Lower lobe of right lung (tissue), 2 donors: ENCODE measurements at places on chromosomes 5 and 9.

DNA sequence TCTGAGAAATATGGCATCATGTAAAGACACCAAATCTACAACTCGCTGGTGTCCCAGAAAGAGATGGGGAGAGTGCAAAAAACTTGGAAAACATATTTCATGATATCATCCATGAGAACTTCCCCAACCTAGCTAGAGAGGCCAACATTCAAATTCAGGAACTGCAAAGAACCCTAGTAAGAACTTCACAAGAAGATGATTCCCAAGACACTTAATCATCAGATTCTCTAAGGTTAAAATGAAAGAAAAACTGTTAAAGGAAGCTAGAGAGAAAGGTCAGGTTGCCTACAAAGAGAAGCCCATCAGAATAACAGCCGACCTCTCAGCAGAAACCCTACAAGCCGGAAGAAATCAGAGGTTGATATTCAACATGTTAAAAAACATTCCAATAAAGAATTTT, 95.5 kb upstream of the PRLR start:
- no peak overlapping the region for H3K4me3 ChIP-seq
- no peak overlapping the region for H3K27ac ChIP-seq
- H3K36me3 ChIP-seq: no peaks in the 10 kb centered on the region

GRCh38 chr9:131805803-131806202, 65.9 kb upstream of the RAPGEF1 start:
- no peaks in the 10 kb centered on the region for H3K4me1 ChIP-seq
- H3K4me3 ChIP-seq: no peak overlapping the region
- H3K27me3 ChIP-seq: peaks cover 23% of the 10 kb centered on the region
- H3K36me3 ChIP-seq: no peaks in the 10 kb centered on the region
- H3K27ac ChIP-seq: no peak overlapping the region
- DNase-seq: no peak

- DNase-seq: peak; percentile 71
- H3K36me3 ChIP-seq: peaks cover 10% of the 10 kb centered on the region
- H3K4me3 ChIP-seq: no peak overlapping the region
- H3K4me1 ChIP-seq: peaks cover 35% of the 10 kb centered on the region
- peak overlapping the region; percentile 66 for H3K27ac ChIP-seq
Observed at GRCh38 chr5:16736158-16736995, 119.6 kb upstream of the RETREG1 start.

DNA sequence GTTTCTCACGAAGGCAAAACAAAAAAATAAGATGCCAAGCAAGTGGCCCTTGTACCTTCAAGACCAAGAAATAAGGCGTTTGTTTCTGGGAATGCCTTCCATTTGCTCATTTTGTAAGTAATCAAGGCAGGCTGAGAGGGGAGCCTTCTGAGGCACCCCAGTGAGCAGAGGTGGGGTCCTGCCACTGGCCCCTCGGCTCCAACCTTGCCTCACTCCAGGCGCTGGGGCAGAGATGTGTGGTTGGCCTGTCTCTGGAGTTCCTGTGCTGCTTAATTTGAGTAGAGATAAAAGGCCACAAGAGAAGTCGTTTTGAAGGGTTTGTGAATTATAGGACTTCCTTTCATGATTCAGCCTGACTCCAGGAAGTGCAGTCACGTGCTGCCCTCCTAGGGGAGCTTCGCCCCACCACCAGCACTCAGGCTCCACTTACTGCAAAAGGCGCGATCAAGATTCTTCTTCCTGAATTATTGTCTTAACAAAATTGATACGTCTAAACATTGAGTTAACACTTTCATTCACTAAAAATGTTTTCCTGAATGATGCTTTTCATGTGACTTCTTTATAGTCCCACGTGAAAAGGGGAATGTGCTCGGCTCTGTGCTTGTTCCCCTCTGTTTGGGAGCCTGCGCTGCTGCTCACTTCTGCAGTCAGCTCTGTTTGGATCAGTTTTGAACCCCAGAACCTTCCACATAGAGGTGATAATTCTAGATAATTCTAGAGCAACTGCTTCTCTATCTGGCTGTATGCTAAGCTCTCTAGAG, 13.7 kb downstream of the SYK start:
- H3K27ac ChIP-seq: peak overlapping the region; percentile 28
- DNase-seq: peak; percentile 58
- peaks cover 17% of the 10 kb centered on the region for H3K4me1 ChIP-seq
- H3K4me3 ChIP-seq: no peak overlapping the region

DNA sequence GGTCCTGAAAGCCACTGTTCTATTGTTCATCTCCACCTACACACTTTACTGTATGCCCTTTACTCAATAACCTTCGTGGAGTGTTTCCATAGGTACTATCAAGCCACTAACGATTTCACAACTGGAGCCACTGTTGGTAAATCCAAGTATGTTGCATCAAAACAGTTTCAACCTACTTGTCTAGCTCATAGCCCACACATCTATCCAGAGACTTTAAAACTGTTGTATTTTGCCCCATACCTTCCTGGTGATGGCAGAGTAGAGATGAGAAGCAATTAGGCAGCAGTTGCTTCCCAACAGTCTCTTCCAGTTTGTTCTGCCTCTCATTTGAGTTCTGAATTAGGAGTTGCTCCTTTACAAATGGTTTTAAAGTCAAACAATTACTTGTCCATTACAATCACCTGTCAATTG, 607 bp downstream of the FAXDC2 start:
- H3K4me1 ChIP-seq: peaks cover 50% of the 10 kb centered on the region
- H3K4me3 ChIP-seq: peak overlapping the region; percentile 72
- no peaks in the 10 kb centered on the region for H3K36me3 ChIP-seq
- H3K27ac ChIP-seq: peak overlapping the region; percentile 82
- no peak for DNase-seq

GRCh38 chr5:31845361-31845760, 206.4 kb downstream of the PDZD2 start:
- no peaks in the 10 kb centered on the region for H3K4me1 ChIP-seq
- H3K4me3 ChIP-seq: no peak overlapping the region
- no peaks in the 10 kb centered on the region for H3K27me3 ChIP-seq
- H3K36me3 ChIP-seq: no peaks in the 10 kb centered on the region
- no peak for DNase-seq

DNA sequence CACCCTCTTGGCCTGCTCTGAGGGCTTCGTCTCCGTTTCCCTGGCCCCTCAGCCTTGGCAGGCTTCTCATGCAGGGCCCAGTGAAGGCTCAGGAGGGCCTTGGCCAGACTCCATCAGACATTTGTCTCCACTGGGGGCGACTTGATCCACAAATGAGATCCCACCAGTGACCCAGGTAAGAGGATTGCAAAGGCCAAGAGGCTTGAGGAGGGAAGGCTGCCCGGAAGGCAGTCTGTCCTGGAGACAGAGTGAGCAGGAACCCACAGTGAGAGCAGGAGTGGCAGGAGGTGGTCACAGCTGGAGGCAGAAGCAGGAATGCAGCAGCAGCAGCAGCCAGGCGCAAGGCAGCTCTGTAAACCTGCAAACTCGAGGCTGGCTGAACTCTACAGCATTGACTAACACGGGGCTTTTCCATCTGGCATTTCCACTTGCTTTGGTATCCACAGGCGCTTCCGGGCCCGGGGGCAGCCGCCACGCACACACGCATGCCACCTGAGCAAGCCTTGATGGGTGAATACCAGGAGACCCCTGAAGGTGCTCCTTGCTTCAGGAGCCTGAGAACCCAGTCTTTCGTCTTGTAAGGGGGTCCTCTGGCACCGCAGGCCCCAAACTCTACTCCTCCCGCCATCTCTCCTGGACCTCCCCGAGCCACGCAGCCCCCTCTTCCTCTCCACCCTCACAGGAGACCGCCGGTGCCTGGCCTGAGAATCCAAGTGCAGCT, 14.7 kb downstream of the MGAT1 start:
- no peak overlapping the region for H3K4me3 ChIP-seq
- no peak for DNase-seq
- H3K4me1 ChIP-seq: peaks cover 44% of the 10 kb centered on the region
- H3K27me3 ChIP-seq: no peaks in the 10 kb centered on the region
- peaks cover 53% of the 10 kb centered on the region for H3K36me3 ChIP-seq

- no peak overlapping the region for H3K27ac ChIP-seq
- no peaks in the 10 kb centered on the region for H3K36me3 ChIP-seq
- no peak overlapping the region for H3K4me3 ChIP-seq
- H3K4me1 ChIP-seq: no peaks in the 10 kb centered on the region
- no peaks in the 10 kb centered on the region for H3K27me3 ChIP-seq
Observed at GRCh38 chr5:168899673-168900072, 320.5 kb upstream of the PANK3 start.

- no peaks in the 10 kb centered on the region for H3K27me3 ChIP-seq
- H3K4me1 ChIP-seq: no peaks in the 10 kb centered on the region
- no peak within 1 kb of the TSS for H3K4me3 ChIP-seq
- DNase-seq: no peak
- H3K27ac ChIP-seq: no peak within 1 kb of the TSS
- no peaks in the 10 kb centered on the region for H3K36me3 ChIP-seq
Observed at GRCh38 chr9:24545847-24546522, at the start of gene IZUMO3. Gene IZUMO3 (minus strand): TSS chr9:24545897. CDS start chr9:24545649, 248 bp downstream.

- no peaks in the 10 kb centered on the region for H3K27me3 ChIP-seq
- H3K4me1 ChIP-seq: peaks cover 70% of the 10 kb centered on the region
- DNase-seq: no peak
- peaks cover 22% of the 10 kb centered on the region for H3K36me3 ChIP-seq
- no peak overlapping the region for H3K27ac ChIP-seq
Observed at GRCh38 chr5:98784411-98784810, 10.9 kb downstream of the RGMB start.

DNA sequence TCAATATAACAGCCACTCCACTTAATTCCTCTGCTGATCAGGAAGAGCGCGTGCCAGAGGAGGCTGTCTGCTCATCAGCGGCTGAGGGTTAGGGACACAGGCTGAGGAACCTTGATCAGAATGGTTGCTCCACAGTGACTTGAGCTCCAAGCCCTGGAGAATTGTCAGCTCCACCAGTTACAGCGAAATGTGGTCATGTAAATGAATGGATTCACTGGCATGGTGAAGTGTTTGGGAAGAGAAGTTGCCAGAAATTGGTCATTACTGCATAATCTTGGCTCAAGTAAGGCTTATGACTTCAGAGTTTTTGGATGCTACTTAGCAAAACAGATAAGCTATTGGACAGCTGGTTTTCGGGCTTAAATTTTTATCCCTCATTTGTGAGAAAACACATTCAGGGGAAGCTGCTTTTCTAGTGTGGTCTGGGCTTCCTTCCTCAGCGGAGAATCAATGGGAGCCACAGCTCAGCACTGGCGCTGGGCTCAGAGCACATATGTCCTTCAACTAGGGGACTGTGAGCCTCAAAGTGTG, 65.0 kb downstream of the PRRT1B start:
- DNase-seq: no peak
- H3K4me3 ChIP-seq: no peak overlapping the region
- peaks cover 30% of the 10 kb centered on the region for H3K4me1 ChIP-seq
- no peaks in the 10 kb centered on the region for H3K27me3 ChIP-seq

DNA sequence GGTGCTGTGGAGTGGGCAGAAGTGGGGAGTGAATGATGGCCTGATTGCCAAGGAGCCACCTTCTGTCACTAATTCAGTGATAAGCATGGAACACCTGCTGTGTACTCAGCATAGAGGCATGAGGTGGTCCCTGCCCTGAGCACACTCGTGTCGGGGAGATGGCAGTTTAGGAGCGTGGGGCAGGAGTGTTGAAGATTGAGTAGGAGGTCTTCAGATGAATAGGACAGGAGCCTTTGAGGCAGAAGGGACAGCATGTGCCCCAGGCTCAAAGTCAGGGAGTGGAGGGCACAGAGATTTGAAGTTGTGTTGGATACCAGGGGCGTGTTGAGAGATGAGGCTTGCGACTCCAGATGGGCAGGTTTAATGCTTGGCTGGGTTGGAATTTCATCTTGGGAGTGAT, 55.0 kb downstream of the ZNF618 start:
- no peak overlapping the region for H3K4me3 ChIP-seq
- no peaks in the 10 kb centered on the region for H3K27me3 ChIP-seq
- no peaks in the 10 kb centered on the region for H3K36me3 ChIP-seq
- peaks cover 18% of the 10 kb centered on the region for H3K4me1 ChIP-seq

- DNase-seq: no peak
- no peaks in the 10 kb centered on the region for H3K36me3 ChIP-seq
- H3K27ac ChIP-seq: no peak overlapping the region
- H3K4me1 ChIP-seq: no peaks in the 10 kb centered on the region
Observed at GRCh38 chr5:144416196-144416595, 245.5 kb downstream of the KCTD16 start.

DNA sequence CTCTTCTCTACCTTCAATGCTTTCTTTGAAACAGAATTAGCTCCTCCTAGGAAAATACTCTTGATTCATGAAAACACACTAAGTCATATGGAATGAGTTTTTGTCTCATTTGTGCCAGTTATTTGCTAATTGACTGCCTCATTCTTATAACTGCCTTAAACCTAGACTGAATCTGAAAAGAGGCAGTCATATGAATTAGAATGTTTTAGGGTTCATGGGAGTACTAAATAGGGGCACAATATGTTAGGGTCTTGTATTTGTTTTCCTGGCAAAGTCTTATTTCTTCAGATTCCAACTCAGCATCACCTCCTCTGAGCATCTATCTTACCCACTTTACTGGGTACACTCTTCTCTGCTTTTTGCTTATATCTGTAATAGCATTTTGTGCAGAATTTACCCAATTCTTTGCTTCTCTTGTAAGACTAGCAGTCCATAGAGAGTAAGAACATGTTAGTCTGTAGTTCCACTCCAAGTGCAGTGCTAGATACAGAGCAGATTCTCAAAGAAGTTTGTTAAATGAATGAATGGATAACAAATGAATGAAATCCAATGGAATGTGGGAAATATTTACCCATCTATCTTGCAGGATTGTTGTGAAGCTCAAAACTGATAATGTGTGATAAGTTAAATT, 43.9 kb upstream of the ALDH1A1 start:
- H3K4me3 ChIP-seq: no peak overlapping the region
- no peaks in the 10 kb centered on the region for H3K27me3 ChIP-seq
- no peak overlapping the region for H3K27ac ChIP-seq
- no peaks in the 10 kb centered on the region for H3K4me1 ChIP-seq

DNA sequence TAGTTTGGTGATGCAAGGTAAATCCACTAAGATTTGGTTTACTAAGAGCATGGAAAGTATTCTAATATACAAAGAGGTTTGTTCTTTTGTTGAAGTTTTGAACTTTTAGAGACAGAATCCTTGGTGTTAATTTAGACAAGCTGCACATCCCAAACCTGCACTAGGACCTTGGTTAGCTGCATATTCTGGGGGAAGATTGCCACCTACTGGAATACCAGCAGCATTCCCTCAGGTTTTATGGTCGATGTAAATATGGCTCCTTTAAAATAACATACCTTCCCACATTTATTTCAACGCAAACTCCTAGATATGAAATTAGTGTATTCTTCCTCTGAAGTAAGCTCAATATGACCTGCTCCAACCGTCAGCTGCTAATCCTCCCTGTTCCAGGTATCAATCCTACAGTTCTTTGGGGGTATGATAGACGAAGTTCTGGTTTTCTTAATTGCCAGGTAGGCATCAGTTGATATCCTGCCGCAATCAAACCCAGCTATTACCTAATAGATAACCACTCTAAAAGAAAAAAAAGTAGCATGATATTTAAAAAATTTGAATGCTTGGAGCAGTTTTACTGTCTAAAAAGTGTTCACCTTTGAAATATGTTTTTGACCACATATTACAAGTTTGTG, 624.1 kb downstream of the ISL1 start:
- no peaks in the 10 kb centered on the region for H3K4me1 ChIP-seq
- DNase-seq: no peak
- H3K4me3 ChIP-seq: no peak overlapping the region
